NCI-H82 (cell line): ENCODE measurements at places on chromosomes 1 and 21.

DNA sequence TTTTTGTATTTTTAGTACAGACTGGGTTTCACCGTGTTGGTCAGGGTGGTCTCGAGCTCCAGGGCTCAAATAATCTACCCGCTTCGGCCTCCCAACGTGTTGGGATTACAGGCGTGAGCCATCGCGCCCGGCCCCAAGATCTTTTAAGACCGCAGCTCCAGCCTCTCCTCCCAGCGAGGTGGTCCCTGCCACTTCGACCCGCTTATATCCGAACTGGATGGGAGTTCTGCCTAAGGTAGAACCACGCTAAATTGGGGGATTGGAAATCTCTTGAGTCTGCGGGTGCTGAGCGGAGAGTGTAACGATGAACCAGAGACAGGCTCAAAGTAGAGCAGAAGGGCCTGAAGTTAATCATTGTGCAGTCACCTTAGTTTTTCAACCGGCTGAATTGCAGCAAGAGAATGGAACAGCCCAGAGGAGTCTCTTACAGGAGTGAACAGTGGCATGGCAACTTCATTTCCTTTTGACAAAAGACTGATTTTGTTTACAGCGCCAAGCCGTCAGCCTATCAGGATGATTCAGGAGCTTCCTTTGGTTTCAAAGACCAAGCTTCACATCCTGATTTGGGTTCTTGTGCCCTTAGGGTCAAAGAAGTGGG, 726 bp upstream of the CYB5R1 start:
- no peak for DNase-seq

GRCh38 chr21:23402929-23403520, 2204.3 kb downstream of the MRPL39 start:
- no peak for DNase-seq

DNA sequence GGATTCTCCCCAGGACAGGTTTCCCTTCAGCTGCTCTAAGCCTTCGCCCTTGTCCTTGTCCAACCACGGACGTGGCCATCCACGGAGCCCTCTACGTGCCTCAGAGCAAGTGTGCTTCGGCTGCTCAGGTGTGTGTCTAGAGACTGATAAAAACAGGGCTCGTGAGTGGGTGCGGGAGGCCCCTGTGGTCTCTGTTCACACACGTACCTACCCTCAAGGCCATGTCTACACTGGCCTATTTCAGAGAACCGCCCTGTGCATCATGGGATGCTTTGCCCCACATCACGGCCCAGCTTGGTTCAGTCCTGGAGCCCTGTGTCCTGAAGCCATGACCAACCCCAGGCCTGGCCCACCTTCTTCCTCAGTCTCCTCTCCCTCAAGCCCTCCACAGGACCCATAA, 24.6 kb upstream of the RUNX3 start:
- DNase-seq = no peak

DNA sequence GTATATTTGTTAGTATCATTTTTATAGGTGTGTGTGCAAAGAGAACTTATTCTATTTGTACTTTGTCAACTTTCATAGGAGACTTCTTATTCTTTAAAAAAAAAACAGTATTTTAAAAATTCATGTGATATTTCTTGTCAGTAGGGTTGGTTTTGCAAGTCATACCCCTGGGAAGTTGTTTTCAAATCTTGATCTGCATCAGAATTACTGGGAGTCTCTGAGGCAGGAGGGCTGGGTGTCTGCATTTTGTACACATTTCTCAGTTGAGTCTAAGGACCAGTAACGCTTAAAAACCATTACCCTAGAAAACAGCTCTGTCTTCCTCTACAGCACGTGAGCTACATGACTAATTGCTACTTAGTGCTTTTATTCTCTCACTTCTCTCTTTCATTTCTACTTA, 76.0 kb upstream of the CTTNBP2NL start:
- DNase-seq = no peak

GRCh38 chr1:86753700-86754099, 49.3 kb downstream of the SH3GLB1 start:
- peak; percentile 26 for DNase-seq

DNA sequence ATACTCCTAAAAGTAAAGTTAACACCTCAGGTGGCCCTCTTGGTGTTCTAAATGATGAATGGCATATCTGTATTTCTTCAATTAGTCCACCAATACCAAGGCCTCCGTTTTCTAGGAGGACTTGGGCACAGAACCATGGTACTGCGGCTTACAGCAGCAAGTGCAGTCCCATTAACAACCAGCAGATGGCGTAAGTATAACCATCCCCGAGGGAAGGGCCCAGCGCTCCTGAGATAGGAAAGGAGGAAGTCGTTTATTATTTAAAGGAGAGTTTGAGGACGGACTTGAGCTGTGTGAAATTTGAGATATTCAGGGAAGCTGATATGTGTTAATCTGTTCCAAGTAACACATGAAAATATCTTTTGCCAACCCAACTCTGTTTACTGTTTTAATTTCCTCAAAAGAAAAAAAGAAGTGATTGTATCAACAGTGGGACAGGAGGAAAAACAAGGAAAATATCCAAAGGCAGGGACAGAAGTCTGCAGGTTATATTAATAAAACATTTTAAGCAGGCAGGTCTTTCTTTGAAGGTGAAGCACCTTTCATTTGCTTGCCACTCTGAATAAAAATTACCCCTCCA, 37.7 kb upstream of the KCNJ15 start:
- peak; percentile 81 for DNase-seq

GRCh38 chr21:14551741-14552140, 5.6 kb upstream of the SAMSN1 start:
- no peak for DNase-seq

DNA sequence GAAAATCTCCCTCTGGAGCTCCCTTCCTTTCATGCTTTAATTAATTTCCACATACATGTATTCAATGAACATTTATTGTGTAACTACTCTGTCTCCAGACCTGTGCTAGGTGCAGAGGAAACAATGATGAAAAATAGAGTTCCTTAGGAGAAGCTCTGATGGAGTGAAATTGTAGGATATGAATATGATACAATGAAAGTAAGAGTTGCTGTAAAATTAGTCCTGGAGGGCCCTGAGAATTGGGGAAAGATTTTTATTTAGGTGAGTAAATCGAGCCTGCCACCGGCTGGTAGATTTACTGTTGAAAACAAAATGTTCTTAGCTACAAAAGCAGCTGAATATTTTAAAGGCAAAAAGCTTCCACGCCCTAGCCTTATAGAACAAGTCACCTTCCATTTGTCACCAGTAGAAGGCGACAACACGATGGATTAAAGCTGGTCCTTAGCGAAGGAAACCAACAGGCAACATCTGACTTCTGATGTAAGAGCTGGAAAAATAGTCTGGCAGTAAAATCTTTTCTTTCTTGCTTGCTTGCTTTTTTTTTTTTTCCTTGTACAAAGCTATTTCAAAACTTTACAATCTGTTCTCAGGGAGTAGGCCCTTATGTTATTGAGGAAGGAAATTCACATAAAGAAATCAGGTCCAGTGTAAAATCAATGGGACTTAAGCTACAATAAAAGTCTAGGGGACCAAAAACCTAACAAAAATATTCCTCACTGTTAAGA, 82.0 kb upstream of the ROR1 start:
- peak; percentile 88 for DNase-seq

DNA sequence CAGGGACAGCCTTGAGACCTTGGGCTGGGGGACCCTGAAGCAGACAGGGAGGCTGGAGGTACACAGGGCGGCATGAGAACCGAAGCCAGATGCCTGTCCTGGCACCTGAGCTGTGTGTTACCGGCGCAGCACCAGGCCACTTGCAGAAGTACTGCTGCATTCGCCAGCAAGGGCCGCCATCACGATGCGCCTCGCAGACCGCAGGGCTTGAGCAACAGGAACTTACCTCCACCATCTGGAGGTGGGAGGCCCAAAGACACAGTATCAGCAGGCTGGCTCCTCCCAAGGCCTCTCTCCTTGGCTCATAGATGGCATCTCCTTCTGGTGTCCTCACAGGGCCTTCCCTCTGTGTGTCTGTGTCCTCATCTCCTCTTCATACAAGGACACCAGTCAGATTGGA, 90.1 kb downstream of the PRDM16 start:
- DNase-seq = peak; percentile 12

DNA sequence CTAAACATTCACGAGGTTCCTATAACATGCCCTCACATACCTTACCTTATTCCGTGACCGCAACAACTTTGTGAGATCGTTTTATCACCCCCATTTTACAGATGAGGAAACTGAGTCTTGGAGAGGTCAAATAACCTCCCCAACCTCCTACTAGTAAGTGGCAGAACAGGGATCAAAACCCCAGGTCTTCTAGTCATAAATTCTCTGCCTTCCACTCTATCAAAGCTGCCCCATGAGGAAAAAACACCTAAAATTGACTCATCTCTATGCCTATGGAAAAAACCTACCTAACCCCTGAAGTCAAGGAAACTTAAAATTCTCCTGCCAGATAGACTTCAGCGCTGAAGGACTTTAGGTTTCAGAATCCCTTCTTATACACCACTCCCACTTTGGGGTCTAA, 69.5 kb upstream of the ERRFI1 start:
- DNase-seq = no peak

GRCh38 chr21:41883582-41883981, 4.4 kb upstream of the PRDM15 start:
- DNase-seq = no peak

DNA sequence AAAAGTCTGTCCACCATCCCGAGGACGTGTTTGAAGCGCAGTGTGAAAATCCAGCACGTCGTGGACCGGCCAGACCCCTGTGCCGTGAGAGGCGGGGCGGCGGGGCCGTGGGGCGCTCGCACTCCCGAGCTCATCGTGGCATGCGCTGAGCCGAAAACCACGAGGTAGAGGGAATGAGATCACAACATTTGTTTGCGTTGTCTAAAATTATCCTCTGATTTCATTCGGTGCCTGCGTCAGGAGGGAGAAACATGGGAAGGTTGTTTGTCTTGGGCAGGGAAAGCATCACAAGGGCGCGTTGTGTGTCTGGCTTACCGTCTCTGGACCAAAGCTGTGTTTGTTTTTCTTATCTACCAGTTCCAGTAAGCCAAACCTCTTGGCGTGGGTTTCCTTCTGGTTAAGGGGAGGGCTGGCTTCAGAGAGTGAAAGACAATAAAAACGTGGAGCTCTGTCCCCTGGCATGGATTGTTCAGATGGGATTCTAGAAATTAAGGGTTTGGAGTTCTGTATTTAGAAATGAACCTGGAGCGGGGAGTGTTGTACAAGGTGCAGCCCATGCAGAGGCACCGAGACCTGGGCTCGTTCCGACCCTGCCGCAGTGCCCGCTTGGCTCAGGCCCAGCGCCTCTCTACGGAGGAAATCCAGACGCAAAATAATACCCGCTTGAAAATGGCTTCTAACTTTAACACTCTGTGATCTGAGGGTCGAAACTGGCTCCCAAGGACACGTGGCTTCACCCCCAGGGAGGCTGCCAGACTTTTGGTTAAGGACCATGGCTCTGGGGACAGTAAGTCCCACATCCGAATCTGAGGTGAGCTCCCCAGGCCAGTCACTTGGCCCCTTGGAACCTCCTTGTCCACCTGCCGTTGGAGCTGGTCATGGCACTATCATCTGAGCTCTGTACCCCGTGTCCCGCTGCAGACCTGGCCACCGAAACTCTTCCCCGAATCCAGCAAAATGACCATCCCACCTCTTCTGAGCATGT, 68.7 kb upstream of the FAM3B start:
- no peak for DNase-seq

DNA sequence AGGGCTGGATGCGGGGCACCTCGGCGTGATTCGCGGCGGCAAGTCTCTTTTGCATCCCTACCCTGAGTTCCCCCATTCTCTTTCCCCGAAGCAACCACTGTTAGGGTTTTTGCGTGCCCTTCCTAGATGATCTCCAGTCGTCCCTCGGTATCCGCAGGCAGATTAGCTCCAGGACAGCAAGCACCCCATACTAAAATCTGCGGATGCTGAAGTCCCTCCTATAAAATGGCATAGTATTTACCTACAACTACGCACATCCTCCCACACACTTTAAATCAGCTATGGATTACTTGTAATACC, 22.8 kb upstream of the CFAP126 start:
- DNase-seq = peak; percentile 71

DNA sequence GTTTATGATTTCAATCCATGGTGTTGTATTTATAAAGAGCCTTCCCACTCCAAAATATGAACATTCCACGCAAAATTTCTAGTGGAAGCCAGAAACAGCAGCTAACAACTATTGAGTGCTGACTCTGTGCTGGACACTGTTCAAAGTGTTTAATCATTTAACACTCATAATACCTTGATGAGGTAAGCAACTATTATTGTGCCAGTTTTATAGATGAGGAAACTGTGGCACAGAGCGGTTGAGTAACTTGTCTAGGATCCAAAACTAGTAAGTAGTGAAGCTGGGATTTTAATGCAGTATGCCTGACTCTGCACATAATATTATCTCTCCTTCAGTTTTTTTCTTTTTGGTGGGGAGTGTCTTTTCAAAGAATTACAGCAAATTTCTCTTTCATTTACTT, 228.3 kb downstream of the SLC35F3 start:
- no peak for DNase-seq

DNA sequence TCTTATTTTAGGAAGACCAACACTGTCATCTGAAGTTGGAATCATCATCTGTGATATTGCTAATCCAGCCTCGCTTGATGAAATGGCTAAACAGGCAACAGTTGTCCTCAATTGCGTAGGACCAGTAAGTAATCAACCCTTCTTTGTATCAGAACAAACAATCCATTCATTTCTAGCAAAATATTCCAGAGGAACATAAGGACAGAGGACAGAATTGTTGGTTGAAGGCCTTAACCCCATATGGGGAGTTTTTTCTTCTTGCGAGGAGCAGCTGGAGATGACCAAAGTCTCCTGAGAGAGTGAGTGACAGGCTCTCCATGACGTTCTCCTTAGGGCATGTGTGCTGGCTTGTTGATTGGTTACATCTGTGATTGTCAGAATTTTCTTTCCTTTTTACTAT, 2.7 kb downstream of the SCCPDH start:
- no peak for DNase-seq

DNA sequence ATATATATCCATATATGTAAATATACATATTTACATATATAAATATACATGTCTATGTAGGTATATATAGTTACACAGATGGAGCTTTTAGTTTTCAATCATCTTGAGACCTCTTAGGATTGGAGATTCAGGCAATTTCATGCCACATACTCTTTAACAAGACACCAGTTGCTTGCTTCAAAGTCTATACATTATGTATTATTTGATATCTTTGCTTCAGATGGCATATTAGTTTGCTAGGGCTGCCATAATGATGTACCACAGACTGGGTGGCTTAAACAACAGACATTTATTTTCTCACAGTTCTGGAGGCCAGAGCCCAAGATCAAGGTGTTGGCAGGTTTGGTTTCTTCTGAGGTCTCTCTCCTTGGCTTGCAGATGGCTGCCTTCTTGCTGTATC, 14.1 kb upstream of the C1orf87 start:
- DNase-seq = no peak
